ENCODE measurements at places on chromosomes 16 and 17.

- no peak overlapping the region for H3K4me3 ChIP-seq
- H3K36me3 ChIP-seq: no peaks in the 10 kb centered on the region
- no peak overlapping the region for H3K27ac ChIP-seq
- peak; percentile 34 for DNase-seq
- peaks cover 6% of the 10 kb centered on the region for H3K4me1 ChIP-seq
- no peaks in the 10 kb centered on the region for H3K27me3 ChIP-seq
Measured at GRCh38 chr17:56973520-56973919, 4.4 kb upstream of the SCPEP1 start.

DNA sequence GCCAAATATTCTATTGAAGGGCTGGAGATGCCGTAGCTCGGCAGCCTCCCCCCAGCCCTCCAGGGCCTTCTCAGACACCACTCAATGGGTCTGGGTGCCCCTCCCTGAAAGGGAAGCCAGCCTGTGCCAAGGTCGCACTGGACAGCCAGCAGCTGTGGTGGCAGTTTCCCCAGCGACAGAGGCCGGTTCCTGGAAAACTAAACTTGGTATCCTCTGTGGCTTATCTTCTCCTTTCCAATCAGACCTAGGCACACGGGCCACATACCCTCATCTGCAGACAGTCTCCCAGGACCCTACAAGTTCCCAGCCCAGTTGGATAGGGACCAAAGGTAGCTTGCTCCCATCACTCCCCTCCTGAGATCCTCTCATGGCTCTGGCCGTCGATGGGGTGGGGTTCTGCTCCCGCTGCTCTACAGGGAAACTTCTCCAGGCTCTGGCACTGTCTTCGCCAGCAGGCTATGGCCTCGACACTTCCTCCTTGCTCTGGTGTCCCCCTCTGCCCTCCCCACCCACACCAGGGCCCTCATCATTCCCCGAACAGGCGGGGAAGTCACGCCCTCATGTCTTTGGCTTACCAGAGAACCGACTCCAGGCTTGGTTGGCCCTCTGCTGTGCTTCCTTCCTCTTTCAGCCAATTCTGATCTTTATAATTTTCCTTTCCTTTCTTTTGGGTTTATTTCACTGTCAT lies 18.3 kb upstream of the IL21R start:
- H3K36me3 ChIP-seq: no peaks in the 10 kb centered on the region
- DNase-seq: no peak
- no peak overlapping the region for H3K27ac ChIP-seq
- H3K4me1 ChIP-seq: no peaks in the 10 kb centered on the region

GRCh38 chr17:61635913-61636432 lies 45.0 kb upstream of the NACA2 start:
- no peaks in the 10 kb centered on the region for H3K27me3 ChIP-seq
- DNase-seq: peak; percentile 75
- no peak overlapping the region for H3K27ac ChIP-seq
- H3K4me3 ChIP-seq: no peak overlapping the region

DNA sequence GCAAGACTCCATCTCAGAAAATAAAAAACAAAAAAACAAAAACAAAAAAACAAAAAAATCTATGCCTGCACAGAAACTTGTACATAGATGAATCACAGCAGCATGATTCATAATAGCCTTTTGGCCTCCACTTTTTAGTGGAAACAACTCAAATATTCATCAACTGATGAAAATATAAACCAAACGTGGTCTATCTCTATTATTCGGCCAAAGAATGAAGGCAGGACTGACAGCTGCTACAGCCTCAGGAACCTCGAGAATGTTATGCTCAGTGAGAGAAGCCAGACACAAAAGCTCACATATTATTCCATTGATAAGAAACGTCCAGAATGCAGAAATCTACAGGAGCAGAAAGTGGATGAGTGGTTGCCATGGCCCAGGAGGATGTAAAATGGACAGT lies 19.8 kb downstream of the PPL start:
- no peak for DNase-seq
- peaks cover 38% of the 10 kb centered on the region for H3K36me3 ChIP-seq
- peak overlapping the region; percentile 57 for H3K27ac ChIP-seq
- no peak overlapping the region for H3K4me3 ChIP-seq
- H3K27me3 ChIP-seq: no peaks in the 10 kb centered on the region

DNA sequence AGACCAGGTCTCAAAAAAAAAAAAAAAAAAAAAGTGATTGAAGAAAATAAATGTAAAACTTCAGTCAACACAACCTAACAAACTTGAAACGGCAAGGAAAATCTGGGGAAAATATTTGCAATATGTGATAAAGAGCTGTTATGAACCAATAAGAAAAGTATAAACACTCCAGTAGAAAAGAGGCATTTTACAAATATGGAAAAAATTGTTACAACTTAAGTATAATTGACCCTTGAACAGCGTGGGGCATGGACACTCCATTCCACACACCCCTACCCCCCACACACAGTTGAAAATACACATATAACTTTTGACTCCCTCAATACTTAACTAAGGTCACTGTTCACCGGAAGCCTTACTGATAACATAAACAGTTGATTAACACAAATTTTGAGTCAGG lies 20.7 kb downstream of the MFSD11 start:
- no peak overlapping the region for H3K4me3 ChIP-seq
- no peaks in the 10 kb centered on the region for H3K27me3 ChIP-seq
- no peak overlapping the region for H3K27ac ChIP-seq
- no peak for DNase-seq
- peaks cover 17% of the 10 kb centered on the region for H3K36me3 ChIP-seq

DNA sequence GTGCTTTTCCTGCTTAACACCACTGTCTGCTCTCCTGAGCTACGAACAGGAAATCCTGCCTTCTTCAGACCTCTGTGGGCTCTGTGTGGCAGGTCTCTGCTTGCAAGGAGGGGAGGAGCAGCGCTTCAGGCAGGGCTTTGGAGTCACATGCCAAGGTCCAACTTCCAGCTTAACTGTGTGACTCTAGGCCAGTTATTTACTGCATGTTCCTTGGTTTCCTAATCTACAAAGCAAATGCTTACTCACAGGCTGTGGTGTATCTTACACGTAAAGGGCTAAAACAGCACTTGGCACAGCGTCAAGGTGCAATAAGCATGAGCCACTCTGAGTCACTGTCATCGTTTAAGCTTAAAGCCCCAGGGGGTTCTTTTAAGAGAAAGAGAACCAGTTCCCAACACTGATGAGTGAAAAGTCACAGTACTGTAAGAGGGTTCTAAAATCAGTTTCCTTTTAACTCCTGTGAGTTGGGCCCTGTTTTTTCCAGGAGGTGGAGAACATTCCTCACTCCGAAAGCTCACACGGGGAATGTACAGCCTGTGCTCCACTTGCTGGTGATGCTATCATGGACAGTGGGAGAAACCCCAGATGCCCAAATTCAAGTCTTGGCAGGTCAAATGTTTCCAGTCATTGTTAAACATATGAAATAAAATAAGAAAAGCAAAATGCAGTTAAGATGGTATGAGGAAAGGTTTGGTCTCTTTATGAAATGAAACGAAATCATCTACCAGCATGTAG lies 54.1 kb upstream of the BCAR1 start:
- peaks cover 45% of the 10 kb centered on the region for H3K4me1 ChIP-seq
- H3K4me3 ChIP-seq: peak overlapping the region; percentile 65
- DNase-seq: peak; percentile 100

- peaks cover 6% of the 10 kb centered on the region for H3K36me3 ChIP-seq
- no peaks in the 10 kb centered on the region for H3K27me3 ChIP-seq
- no peaks in the 10 kb centered on the region for H3K4me1 ChIP-seq
- no peak overlapping the region for H3K27ac ChIP-seq
Measured at GRCh38 chr16:58038219-58038641, 12.7 kb downstream of the MMP15 start.

Data from MCF 10A (cell line).